Cortex of kidney (tissue), 1 donor: ENCODE measurements at places on chromosomes 7 and 10.

- DNase-seq = no peak
Observed at GRCh38 chr10:97037365-97038361, 148.1 kb downstream of the SLIT1 start.

- no peak for DNase-seq
Observed at GRCh38 chr7:34652809-34653208, 5.2 kb upstream of the NPSR1 start.

GRCh38 chr10:80261316-80262030 is 28.0 kb downstream of the MAT1A start:
- no peak for DNase-seq

- DNase-seq = no peak
Observed at GRCh38 chr10:79552143-79552542, 8.1 kb downstream of the SFTPA2 start.

GRCh38 chr7:130925136-130925794 is 191.3 kb upstream of the KLF14 start:
- no peak for DNase-seq

DNA sequence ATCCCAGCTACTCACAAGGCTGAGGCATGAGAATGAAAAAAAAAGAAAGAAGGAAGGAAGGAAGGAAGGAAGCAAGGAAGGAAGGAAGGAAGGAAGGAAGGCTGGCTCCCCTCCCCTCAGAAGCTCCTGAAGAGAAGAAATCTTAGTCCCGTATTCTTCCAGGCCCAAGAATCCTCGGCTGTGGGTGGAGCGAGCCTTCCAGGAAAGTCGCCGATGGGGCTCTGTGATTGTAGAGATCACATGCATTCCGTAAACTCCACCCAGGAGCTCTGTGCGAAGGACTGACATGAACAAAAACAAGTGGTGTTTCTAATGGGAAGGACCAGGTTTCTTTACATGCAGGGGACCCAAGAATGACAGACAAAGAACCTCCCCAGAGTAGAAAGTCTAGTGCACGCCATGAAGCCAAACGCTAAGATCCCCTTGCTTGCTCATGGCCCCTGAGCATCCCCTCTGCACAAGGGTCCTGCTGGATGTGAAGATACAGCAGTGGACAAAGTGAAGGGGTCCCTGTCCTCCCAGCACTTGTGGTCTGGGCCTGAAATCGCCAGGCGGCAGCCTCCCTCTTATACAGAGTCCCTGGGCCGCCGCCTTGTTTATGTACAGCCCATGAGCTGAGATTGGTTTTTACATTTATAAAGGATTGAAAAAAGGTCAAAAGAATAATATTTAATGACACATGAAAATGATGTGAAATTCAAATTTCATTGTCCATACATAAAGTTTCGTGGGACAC is 25.2 kb downstream of the CNPY1 start:
- no peak for DNase-seq
